Activated CD8-positive, alpha-beta memory T cell treated with anti-CD3 and anti-CD28 coated beads for 1 hour (primary cell): ENCODE measurements at places on chromosomes 3 and 15.

DNA sequence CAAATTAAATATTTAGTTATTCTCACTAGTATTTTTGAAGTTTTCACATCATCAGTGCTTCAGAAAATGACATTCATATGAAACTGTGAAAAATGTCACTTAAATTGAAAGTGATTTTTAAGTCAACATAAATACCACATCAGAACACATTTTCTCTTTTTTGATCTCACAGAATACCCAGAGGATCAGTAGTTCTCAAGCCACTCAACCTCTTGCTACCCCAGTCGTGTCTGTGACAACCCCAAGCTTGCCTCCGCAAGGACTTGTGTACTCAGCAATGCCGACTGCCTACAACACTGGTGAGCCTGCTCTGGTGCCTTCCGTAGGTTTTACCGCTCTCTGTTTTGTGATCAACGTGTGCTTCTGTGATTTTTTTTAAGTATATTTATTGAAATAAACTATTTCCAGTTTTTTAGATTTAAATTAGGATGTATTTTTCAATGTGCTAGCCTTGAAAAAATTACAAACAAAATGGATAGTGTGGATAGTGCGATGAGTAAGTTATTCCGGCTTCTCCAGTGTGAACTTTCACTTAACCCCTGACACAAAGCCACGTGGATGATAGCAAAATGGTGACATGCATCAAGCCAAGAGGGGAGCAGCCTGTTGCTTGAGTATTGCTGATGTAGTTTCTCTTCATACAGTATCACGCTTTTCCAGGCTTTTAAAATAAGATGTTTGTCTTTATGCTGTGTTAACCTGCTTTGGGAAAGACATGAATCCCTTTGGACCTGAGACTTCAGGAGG is 26.5 kb downstream of the LYSMD4 start:
- no peak for DNase-seq

GRCh38 chr3:142027300-142027699 is 122.0 kb downstream of the TFDP2 start:
- DNase-seq = no peak

DNA sequence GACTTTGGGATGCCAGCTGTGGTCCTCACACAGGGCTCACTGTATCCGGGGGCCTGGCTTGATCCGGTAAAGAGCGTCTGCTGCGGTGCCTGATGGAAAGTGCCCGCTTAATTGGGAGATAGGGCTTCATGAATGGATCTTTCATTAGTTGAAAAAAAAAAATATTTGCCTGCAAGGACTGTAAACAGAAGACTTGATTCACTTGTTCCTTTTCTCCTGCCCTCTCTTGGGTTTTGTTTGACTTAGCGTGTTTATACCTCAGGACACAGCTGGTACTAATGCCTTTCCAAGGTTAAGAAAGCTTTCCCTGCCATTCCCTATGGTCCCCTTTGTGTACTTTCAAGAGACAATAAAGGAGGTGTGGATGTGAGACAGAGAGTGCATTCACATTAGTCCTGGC is 493.3 kb downstream of the LPP start:
- DNase-seq = no peak

DNA sequence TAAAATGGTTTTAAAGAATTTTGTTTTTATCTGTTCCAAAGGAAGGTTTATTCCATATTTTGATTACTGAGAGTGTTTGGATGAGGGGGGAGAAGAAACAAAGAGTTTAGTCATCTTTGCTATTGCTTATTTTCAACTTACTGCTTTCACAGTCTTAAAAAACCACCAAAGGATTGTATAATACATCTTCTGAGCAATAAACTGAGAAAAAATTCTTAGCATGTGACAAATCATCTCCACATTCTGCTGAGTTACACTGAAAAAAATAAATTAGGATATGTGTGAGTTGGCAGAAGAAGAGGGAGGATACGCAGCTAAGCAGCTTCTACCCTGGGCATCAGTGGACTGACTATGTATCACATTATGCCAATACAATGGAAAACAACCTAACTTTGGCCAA is 23.2 kb upstream of the ACTC1 start:
- DNase-seq = no peak

DNA sequence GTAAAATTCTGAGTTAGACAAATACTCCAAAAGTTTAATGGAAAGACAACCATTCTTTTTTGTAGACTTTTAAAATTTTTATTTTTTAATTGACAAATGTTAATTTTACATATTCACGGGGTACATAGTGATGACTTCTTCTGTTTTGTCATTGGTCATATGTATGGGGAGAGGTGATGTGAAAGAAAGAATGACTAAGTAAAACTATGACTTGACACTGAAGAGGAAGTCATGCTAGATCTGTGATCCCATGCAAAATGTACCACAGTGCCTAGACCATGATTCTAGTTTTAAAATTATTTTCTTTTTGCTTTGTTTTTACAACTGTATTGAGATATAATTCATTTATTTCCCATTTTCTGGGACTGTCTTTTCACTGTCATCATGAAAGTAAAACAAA is 281.6 kb downstream of the MBNL1 start:
- DNase-seq = no peak

DNA sequence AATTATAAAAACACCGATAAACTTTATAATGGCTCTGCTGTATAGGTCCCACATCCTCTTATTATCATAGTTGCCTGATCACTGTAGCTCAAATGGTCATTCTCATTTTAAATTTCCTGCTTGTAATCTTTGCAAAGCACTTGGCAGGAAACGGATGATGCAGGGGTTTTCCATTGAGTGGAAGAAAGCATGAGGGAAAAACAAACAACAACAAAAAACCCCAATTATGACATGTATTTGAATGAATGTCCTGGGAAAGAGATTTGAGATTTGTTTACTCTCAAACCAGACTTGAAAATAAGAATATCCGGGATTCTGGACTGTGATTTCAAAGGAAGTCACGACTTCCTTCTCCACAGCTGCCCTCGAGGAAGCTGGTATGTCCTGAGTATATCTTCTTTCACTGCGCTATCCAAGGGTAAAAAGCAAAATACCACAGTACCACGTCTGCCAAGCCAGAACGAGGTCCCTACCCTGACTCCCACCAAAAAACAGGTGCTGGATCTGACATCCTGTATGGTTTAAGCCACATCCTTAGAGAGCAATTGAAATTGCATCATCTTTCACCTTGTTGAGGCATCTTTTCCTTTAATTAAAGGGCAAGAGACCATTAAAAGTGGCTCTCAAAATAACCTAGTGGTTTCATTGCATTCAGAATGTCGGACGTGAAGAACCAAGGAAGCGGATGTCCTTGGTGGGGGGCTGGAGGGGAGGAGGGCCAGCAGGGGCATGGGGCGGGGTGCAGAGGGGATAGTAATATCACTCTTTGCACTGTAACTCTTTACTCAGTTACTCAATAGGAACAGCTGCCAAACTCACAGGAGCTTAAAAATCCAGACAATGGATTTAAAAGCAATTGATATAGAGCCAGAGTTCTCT is 13.5 kb upstream of the TIPIN start:
- DNase-seq = no peak

DNA sequence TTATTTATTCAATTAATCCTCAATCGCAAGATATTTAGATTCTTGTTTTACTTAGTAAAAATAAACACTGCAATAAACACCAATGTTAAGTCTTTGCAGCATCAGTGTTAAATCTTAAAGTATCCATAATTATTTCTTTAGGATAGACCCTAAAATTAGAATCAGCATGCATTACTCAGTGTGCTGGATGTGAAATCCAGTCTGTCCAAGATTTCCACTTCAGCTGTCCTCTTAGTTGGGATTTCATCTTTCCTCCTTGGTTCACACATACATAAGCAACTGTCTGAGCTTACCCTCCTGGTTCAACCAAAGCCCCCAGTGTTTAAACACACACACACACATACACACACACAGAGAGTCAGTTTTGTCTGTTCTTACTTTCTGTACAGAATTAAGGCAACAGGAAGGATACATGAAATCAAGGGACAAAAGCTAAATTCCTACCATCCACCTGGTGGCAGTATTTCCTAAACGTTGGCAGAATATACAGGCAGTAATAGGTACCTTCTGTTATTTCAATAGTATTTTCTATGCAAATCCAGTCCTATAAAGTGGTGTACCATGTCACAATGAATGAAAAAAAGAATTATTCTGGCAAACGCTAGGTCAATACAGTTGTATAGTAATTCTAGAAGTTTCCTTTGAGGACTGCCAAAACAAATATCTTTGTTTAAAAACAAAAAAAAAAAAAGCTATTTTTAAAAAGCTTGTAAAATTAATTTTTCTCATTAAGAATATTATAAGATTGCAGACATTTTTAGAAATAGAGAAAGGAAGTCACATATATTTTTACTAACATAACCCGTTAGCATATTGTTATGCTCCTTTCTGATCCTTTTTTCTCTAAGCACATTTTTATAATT is 27.3 kb upstream of the DMXL2 start:
- DNase-seq = no peak

- no peak for DNase-seq
Measured at GRCh38 chr15:67042551-67043142, 22.8 kb upstream of the SMAD3 start.

- DNase-seq = peak; percentile 80
Measured at GRCh38 chr15:67521029-67521782, at the start of gene C15orf61. Gene C15orf61, plus strand, starts transcription at chr15:67521131. Its CDS starts 118 bp downstream, at chr15:67521249.

- no peak for DNase-seq
Measured at GRCh38 chr15:98076021-98076816, 115.7 kb downstream of the ARRDC4 start.

GRCh38 chr15:64454282-64454681 is 6.1 kb upstream of the ZNF609 start:
- DNase-seq = no peak

- DNase-seq = no peak
Measured at GRCh38 chr15:66621491-66622467, 56.0 kb upstream of the LCTL start.

DNA sequence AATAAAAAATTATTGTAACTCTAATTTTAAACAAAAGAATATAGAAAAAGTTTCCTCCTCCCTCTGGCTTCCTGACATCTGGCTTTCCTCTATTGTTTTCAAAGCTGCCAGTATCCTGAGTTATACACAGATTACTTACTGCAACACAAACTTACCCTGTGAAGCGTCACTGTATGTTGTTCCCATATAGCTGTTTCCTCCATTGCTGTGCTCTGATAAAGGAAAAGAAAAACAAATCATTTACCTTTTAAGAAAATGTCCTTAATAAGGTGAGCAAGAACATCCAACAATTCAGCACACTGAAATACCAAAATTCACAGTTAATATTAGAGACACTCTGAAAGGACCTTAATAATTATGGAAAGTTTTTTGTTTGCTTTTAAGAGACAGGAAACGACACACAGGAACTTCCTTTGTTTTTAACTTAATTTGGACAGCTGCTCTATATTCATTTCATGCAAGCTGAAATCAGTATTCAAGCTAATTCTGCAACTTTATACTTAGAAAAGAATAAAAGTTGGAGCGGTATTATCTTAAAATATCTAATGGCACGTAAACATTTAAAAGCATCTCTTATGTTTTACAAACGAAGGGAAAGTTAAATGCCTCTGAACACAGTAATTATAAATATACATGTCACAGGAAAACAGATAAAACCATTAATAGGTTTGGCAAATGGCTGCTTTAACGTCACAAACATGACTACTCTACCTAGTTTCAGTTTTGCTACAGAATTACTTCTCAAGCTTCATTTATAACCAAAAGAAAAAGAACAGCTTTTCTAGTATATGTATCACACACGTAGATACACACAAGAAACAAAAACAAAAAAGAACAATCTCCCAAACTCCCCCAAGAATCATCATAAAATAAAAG is 21.5 kb downstream of the TJP1 start:
- no peak for DNase-seq

DNA sequence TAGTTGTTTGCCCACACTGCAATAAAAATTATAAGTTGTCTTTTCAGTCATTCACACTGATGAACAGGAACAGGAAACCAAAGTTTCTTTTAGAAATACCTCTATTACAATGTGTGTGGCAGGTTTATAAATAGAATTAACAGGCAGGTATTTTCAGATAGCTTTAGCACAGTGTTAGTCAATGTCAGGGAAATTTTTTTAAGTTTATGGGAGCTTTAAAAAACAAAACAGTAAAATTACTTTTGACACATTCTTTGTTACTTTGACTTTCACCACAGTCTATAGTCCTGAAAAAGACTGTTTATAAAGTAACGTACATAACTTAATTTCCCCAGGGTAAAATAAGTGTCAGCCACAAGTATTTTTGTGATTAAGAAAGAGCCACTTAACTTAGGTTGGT is 38.1 kb downstream of the SERPINI1 start:
- DNase-seq = no peak

DNA sequence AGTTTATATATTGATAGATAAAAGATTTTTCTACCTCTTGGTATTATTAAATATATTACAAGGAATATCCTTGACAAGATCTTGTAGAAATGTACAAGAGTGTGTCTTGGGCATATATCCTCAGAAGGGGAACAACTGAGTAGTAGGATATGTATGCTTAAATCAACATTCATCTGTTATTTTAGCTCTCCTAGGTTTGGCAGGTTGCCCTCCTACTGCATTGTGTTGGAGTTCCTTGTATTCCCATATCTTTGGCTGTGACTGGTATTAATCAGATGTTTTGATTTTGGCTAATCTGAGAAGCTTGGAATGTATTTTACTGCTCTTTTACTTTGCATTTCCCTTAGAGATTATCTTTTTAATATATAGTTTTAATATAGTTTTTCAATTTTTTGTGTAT is 4.6 kb downstream of the MYRIP start:
- DNase-seq = no peak
